RPMI7951 (cell line): ENCODE measurements at places on chromosomes 3 and 15. TPM values are rescaled to one million over a fixed set of nuclear protein-coding genes. Genes with fewer than 3 reads are reported as not detected.

- DNase-seq: no peak
Measured at GRCh38 chr3:112897791-112898190, 51.1 kb upstream of the CD200R1L start.

- DNase-seq: no peak
Measured at GRCh38 chr3:134312072-134312872, 61.6 kb upstream of the RYK start.

DNA sequence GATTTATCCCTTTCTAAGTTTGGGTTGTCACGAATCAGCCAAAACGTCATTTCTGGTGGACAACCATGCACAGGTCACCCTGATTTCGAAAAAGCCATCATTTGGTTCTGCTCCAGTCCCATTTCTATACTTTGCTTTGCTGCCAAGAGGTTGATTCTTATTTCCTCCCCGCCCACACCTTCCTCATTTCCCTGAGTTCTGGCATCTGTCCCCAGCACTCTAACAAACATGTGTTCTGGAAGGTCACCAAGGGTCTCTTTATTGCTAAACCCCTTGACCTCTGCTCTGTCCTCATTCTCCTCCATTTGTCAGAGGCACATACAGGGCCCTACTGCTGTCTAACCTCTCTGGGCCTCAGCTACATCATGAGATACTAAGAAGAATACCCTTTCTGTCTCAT is 36.4 kb upstream of the PTPRG start:
- DNase-seq: no peak

DNA sequence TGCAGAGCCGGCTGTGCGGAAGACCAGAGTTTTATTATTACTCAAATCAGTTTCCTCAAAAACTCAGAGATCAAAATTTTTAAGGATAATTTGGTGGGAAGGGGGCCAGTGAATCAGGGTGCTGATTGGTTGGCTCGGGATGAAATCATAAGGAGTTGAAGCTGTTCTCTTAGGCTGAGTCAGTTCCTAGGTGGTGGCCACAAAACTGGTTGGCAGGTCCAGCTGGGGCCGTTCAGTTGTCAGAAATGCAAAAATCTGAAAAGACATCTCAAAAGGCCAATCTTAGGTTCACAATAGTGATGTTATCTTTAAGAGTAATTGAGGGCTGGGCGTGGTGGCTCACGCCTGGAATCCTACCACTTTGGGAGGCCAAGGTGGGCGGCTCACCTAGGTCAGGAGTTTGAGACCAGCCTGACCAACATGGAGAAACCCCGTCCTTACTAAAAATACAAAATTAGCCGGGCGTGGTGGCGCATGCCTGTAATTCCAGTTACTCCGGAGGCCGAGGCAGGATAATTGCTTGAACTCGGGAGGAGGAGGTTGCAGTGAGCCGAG is 2.3 kb upstream of the ZNF589 start:
- DNase-seq: no peak

DNA sequence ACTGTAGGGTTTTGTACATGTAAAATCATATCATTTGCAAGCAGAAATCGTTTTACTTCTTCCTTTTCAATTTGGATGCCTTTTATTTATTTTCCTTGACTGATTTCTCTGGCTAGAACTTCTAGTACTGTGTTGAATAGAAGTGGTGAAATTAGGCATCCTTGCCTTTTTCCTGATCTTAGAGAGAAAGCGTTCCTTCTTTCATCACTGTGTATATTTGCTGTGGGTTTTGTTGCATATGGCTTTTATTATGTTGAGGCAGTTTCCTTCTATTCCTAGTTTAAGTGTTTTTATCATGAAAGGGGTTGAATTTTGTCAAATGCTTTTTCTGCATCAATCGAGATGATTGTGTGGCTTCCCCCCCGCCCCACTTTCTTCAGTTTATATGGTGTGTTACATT is 140.9 kb downstream of the ATG7 start:
- DNase-seq: no peak

DNA sequence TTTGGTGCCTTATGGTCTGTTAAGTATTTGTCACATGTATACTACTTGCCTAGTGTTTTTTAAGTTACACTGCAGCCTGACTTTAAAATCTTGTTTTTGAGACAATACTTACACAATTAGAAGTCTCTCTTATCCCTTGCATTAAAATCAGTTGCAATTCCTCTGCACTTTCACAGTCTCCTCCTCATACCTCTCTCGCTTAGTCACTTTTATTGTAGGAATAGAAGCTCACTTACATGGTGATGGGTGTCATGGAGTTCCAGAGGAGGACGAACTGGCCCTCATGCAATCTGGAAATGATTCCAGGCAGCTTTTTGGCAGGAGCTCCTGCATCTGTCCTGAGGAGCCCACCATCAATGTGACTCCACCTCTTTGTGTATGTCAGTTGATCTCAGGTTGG is 238.4 kb upstream of the TBC1D5 start:
- DNase-seq: no peak

- peak; percentile 17 for DNase-seq
Measured at GRCh38 chr15:77851691-77852090, 219.0 kb upstream of the LINGO1 start.

DNA sequence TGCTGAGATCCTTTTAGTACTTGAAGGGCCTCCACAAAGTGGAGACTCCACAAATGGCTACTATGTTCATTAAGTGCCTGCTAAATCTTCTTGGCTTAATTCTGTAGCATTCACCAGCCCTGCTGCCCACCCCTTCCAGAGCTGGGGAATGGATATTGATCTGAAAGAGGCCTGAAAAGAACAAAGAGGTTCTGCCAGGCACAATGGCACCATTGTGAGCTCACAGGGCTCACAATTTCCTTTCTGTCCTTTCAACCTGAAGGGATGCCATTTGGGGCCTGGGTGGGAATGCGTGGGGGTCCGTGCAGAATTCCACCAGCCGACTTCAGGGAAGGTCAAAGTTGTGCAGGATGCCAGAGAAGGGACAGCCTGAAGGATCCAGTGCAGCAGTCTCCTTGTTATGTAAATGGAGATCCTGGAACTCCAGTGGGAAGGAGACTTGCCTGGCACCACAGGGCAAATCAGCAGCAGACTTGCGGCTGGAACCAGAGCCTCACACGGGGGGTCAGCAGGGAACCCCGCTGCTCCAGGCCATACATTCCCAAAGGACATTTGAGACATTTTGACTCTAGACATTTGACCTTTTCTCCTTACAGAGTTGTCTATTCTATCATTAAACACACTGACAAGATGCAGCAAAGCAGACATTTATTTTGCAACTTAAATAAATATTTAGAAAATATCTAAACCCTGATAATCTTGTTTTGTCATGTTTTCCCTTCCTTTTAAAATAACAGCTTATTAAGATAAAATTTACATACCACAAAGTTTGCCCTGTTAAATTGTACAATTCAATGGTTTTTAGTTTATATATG is 21.5 kb upstream of the MORF4L1 start:
- DNase-seq: no peak

- no peak for DNase-seq
Measured at GRCh38 chr15:51493892-51494291, 128.7 kb downstream of the DMXL2 start.

- DNase-seq: no peak
Measured at GRCh38 chr3:59082106-59082505, 32.3 kb upstream of the CFAP20DC start.

GRCh38 chr15:101329309-101329863 is 34.3 kb upstream of the SNRPA1 start:
- DNase-seq: no peak

- DNase-seq: peak; percentile 79
Measured at GRCh38 chr3:46500656-46501635, 3.2 kb downstream of the RTP3 start.

GRCh38 chr3:23612296-23612891 is 193.4 kb upstream of the UBE2E1 start:
- DNase-seq: peak; percentile 36

GRCh38 chr15:99914723-99915122 is 181.5 kb upstream of the LYSMD4 start:
- no peak for DNase-seq

DNA sequence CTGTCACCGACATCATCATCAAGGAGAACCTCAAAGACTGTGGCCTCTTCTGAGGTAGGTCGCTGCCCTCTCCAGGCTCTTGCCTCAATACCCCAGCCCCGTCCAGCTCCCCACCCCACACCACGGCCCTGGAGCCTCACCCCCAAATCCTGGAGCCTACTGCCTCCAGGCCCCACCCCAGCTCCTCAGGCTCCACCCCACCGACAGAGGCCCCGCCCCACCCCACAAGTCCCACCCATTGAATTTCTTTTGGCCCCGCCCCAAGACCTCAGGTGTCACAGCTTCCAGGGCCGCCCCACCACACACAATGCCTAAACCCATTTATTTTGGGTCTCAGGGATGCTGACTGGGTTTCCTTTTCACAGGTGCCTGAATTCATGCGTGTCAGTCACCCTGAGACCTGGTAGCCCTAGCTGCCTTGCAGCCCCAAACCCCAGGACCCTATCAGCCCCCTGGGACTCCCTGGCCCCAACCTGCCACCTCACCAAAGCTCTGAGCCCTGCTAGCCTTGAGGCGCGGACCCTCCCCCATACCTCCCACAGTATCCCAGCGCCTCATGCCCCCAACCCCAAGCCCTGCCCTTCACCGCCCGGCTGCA is 3.6 kb downstream of the GNAT1 start:
- no peak for DNase-seq

DNA sequence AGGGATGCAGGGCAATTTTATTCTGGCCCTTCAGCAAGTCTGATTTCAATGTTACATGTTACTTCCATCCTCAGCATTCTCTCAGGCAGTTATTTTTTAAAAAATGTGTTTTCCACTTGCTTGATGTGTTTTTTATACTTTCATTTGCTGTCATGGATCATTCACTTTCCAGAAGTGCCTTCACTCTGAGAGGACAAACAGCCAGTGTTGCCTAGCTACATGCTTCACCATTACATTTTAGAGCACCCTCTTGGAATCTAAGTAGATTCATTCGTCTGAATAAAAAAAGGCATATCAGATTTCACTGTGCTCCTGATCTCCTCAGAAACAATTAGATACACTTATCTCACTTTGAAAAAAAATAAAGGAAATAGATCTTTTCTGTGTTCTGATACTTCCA is 93.6 kb upstream of the POU1F1 start:
- DNase-seq: no peak

DNA sequence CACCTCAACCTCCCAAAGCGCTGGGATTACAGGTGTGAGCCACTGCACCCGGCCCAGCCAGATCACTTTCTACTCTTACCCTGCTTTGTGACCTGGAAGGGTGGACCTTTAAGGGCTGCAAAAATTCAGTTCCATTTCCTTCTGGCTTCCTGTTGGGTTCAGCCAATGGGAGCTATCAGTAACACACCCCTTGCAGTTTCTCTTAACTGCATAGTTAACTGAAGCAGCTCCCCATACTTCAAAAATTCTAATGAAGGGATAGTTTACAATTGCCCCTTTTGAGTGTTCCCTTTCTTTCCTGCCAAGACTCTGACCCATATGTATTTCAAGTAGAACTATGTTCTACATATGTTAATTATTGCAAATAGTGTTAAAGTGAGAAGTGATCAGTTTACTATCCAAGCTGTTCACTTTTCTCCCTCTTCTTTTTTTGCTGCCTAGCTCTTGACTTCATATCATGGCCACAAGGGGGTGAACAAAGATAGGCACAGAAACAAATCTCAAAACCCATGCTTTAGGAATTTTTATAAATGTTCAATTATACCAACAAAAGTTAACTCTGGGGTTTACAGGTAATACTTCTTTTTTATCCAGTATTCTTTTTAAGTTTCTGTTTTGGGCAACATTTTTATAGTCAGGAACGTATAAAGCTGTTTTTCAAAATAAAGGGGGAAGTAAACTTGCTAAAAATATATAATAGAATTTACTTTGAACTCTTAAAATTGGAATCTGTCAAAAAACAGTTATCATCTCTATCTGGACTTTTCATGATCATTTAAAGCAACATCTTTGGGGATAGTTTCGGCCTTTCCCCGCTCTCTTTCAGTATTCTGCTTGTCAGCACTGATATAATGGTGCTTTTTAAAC is 8.1 kb downstream of the PGBD4 start:
- DNase-seq: peak; percentile 54

DNA sequence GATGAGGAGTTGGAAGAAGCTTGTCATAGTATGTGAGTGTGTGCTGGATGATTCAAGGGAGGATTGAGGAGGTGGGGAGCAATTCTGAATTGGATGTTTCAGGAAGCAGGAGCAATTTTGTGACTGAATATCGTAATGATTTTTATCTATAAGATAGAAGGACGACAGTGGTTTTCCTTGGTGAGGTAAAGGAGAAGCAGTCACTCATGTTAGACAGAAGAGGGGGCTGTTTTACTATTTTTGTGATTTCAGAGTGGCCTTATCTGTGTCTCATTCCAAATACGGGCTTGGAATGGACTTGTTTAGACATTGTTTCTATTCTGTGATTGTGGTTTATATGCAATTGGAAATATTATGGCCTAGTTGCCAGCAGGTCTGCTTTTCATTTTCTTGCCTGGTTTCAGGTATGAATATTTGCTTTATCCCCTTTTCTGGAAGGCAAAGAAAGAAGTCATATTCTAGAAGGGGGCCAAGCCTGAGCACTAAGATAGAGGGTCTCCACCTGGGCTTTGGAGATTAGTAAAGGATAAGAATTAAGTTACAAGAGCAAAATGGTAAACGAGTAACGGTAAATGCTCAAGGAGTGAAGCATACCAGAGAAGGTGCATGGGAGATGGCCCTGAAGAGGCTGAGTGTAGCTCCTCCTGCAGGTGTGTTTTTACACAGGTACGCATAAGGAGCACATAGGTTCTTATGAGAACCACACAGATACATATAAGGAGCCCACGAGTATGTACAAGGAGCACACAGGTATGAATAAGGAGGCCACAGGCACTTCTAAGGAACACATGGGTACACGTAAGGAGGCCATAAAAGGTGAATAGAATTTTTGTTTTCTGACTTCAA is 124.6 kb upstream of the KCNAB1 start:
- peak; percentile 56 for DNase-seq

GRCh38 chr15:71422530-71423259 is 307.4 kb downstream of the THSD4 start:
- no peak for DNase-seq

- DNase-seq: no peak
Measured at GRCh38 chr3:162130582-162130981, 634.0 kb downstream of the OTOL1 start.

GRCh38 chr3:195119461-195120266 is 151.3 kb downstream of the XXYLT1 start:
- DNase-seq: peak; percentile 93

DNA sequence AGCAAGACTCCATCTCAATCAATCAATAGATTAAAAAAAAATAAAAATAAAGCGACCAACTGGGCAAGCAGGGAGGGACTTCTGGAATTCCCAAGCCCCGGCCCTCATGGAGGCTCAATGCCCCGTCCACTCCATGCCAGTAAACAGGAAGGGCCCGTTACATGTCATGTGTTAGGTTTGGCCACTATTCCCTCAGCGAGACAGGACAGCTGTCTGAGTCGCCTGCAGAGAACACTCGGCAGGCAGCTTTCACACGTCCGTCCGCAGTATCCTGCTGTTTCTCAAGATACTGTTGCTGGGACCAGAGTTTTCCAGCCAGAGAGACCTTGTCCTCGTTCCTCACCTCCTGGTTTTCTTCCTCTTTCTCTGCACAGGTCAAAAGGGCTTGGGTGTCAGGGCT is 18.0 kb downstream of the TMEM44 start:
- DNase-seq: no peak

- DNase-seq: no peak
Measured at GRCh38 chr3:99712291-99712954, 74.0 kb downstream of the COL8A1 start.

PLCL2 gene
- 0.12 TPM in 1 of 2 replicates, not detected in the other for total RNA-seq

- peak; percentile 90 for DNase-seq
Measured at GRCh38 chr3:64143409-64144130, 81.7 kb downstream of the PRICKLE2 start.

IQCH gene
- total RNA-seq: 7.0 and 11.5 TPM in 2 replicates
